ENCODE measurements at places on chromosomes 6 and 20.

DNA sequence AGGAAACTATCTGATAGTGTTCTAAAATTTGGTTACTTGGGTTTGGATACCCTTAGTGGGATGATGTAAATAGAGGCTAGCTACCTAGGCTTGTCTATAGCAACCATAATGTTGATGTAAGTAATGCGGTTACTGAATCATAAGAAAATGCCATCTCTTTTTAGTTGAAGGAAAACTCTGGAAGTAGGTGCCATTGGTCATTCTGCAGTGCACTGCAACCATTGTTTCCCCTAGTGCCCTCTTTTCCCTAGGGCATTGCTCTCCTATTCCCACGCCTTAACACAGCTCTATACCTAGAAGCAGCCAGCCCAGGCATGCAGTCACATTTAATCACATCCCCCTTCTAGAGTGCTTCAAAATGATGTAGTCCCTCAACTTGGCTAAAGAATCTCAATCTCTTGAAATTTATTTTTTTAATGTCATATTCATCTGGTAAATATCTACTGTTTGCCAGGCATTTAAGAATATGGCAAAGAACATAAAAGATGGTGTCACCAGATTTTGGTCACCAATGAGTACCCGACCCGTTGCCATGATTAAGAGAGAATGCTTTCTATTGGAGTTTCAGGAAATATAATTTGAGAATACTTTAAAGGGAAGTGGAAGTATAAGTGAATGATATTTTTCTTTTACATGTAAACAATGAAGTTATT is 10.4 kb downstream of the LOC128125822 start:
- H3K4me3 ChIP-seq = no peak overlapping the region
- H3K27ac ChIP-seq = no peak overlapping the region
- peaks cover 8% of the 10 kb centered on the region for H3K36me3 ChIP-seq
- H3K27me3 ChIP-seq = no peaks in the 10 kb centered on the region
- no peak for DNase-seq

GRCh38 chr6:154157082-154157481 is 118.0 kb downstream of the OPRM1 start:
- no peak overlapping the region for H3K4me3 ChIP-seq
- H3K27me3 ChIP-seq = no peaks in the 10 kb centered on the region
- H3K27ac ChIP-seq = no peak overlapping the region
- no peak for DNase-seq

DNA sequence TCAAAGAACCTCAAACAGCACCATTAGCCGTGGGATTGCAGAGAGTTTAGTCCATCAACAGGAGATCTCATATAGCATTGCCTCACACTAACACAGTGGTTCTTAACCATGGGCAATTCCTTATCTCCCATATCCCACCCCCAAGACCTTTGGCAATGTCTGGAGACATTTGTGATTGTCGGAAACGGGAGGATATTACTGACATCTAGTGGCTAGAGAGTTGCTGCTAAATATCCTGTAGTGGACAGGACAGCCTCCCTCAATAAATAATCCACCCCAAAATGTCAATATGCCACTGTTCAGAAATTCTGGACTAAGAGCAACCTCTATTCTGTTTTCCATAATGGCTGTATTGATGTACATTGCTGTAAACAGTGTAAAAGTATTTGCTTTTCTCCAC is 210.1 kb upstream of the CCN2 start:
- no peak overlapping the region for H3K27ac ChIP-seq
- no peaks in the 10 kb centered on the region for H3K27me3 ChIP-seq
- H3K4me1 ChIP-seq = peaks cover 7% of the 10 kb centered on the region
- no peak overlapping the region for H3K4me3 ChIP-seq

DNA sequence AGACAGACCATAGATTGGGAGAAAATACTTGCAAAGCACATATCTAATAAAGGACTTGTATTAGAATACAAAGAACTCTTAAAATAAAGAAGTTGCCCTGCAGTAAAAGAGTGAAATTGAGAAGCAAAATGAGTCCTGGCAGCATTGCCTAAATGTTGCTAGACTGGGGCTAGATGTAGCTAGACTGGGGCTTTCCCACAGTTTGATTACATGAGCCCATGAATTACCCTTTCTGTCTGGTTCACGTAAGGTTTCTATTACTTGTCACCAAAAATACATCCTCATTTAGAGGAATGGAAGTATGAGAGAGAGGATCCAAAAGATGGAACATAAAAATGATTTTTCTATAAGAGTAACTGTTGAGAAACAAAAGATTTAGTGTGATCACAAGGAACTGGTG is 57.6 kb upstream of the CCDC28A start:
- H3K27ac ChIP-seq = no peak overlapping the region
- no peaks in the 10 kb centered on the region for H3K36me3 ChIP-seq
- no peaks in the 10 kb centered on the region for H3K4me1 ChIP-seq
- no peak overlapping the region for H3K4me3 ChIP-seq
- no peak for DNase-seq

- H3K27ac ChIP-seq = no peak overlapping the region
- no peaks in the 10 kb centered on the region for H3K4me1 ChIP-seq
- no peak for DNase-seq
- peaks cover 18% of the 10 kb centered on the region for H3K27me3 ChIP-seq
- H3K36me3 ChIP-seq = no peaks in the 10 kb centered on the region
Observed at GRCh38 chr6:6801005-6801335, 212.4 kb downstream of the LY86 start.

DNA sequence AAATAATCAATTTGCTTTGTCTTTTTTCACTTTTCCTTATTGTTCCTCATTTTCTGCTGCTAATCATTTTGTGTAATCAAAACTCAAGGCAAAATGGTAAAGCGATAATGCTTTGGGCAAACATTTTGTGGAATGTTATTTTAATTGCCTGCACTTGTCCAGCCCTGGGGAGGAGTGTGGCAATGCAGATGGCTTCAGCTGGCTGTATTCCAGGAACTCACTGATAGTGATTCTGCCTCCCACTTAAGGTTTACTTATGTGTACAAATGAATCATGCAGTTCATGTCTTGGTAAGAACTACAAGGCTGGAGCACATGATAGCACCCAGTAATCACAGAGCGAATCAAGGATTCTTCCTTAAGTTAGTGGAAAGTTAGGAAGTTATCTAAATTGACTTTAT is 107.8 kb downstream of the COL19A1 start:
- H3K36me3 ChIP-seq = no peaks in the 10 kb centered on the region
- no peak overlapping the region for H3K27ac ChIP-seq
- DNase-seq = no peak
- no peaks in the 10 kb centered on the region for H3K27me3 ChIP-seq
- no peak overlapping the region for H3K4me3 ChIP-seq
- H3K4me1 ChIP-seq = no peaks in the 10 kb centered on the region

- H3K4me3 ChIP-seq = no peak overlapping the region
- no peaks in the 10 kb centered on the region for H3K36me3 ChIP-seq
- no peak overlapping the region for H3K27ac ChIP-seq
- peaks cover 6% of the 10 kb centered on the region for H3K4me1 ChIP-seq
Observed at GRCh38 chr6:163579880-163580295, 165.4 kb downstream of the QKI start.

GRCh38 chr20:19274412-19275015 is 62.1 kb downstream of the SLC24A3 start:
- no peaks in the 10 kb centered on the region for H3K4me1 ChIP-seq
- H3K27me3 ChIP-seq = 0 out of 3 replicates have a peak, but pooled peaks cover 7% of the 10 kb centered on the region
- no peak overlapping the region for H3K27ac ChIP-seq
- no peak overlapping the region for H3K4me3 ChIP-seq
- DNase-seq = no peak
- H3K36me3 ChIP-seq = no peaks in the 10 kb centered on the region
